Renal cortex interstitium (tissue), 15 donors: ENCODE measurements at places on chromosomes 2 and 18. TPM values are rescaled to one million over a fixed set of nuclear protein-coding genes. Genes with fewer than 3 reads are reported as not detected.

GRCh38 chr2:44972771-44973535, 31.5 kb downstream of the SIX3 start:
- no peak for DNase-seq

GRCh38 chr18:77100751-77101355, 31.7 kb downstream of the MBP start:
- no peak for DNase-seq

The LINC00305 gene
- 4.3 TPM for polyA plus RNA-seq

- peak; percentile 24 for DNase-seq
Measured at GRCh38 chr18:48100165-48100575, 169.7 kb upstream of the SMAD2 start.

DNA sequence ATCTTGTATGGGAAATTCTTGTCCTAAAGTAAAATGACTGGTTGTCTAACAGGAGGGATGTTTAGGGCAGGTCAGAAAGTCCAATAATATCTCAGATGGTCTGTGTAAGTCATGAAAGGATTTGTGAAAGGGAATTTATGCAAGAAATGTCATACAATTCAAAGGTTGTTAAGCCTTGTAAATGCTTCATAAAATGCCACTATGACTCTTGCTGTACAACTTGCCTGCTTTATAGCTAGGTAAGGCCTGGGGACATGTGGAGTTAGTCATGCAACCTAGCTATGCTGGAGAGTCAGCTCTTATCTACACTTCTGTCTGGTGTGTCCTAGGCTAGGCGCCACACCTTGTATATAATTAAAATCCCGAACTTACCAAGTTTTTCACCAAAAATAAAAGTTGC, 36.9 kb upstream of the VWA3B start:
- DNase-seq, result no peak

GRCh38 chr2:236940497-236940896, 145.2 kb upstream of the COPS8 start:
- no peak for DNase-seq

The ARHGAP28 gene
- polyA plus RNA-seq, result 65.8 TPM

DNA sequence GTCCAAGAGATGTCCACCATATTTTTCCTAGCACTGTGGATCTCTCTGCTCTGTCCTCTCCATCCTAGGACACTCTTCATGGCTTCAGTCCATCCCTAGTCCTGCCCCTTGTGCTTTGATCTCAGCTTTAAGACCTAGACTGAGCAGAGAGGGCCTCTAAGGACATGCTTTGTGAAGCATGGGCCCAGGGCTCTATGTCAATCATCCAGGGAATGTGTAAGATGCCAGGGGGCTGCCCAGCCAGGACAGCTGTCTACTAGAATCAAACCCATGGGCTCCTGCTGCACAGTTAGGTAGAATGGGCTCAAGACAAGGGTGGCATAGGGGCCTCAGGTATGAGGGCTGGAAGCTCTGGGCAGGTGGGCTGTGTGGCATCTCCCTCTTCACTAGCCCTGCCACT, 24.9 kb downstream of the TET3 start:
- DNase-seq, result no peak

DNA sequence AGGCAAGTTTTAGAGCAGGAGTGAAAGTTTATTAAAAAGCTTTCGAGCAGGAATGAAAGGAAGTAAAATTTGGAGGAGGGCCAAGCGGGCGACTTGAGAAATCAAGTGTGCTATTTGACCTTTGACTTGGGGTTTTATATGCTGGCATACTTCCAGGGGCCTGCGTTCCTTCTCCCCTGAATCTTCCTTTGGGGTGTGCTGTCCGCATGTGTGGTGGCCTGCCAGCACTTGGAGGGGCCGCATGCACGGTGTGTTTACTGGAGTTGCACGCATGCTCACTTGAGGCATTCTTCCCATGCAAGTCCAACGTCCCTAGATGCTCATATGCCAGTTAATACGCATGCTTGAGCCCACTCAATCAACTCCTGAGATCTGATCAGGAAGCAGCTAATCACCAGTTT, 78.3 kb upstream of the MAP4K4 start:
- no peak for DNase-seq

GRCh38 chr2:76745605-76746004, 776.6 kb downstream of the LRRTM4 start:
- no peak for DNase-seq

GRCh38 chr2:212078103-212078502, 460.5 kb downstream of the ERBB4 start:
- no peak for DNase-seq

- no peak for DNase-seq
Measured at GRCh38 chr2:9297807-9298206, 91.2 kb downstream of the ASAP2 start.

- DNase-seq, result no peak
Measured at GRCh38 chr2:151575338-151575737, 158.9 kb downstream of the NEB start.

The CHRNA1 gene
- polyA plus RNA-seq, result 4.7 TPM

DNA sequence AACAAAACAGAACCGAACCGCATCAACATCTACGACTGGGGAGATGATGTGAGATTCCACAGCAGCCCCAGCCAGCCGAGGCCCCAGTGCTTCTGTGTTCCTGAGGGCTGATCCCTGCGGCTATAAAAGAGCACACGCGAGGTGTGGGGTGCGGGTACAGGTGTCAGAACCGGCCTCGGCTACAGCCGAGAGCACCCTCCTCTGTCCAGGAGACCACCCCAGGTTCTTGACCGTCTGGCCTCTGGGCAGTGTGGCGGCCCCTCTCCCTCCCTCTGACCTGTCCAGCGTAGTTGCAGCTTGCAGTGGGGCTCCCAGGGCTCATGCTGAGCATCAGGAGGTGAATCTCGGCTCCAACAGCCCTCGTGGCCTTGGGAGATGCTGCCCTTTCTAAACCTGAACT, 23.7 kb downstream of the RTP5 start:
- no peak for DNase-seq

GRCh38 chr2:34252111-34252510, 653.0 kb upstream of the FAM98A start:
- no peak for DNase-seq

GRCh38 chr2:109523536-109524361, 90.0 kb downstream of the SEPTIN10 start:
- DNase-seq, result no peak

GRCh38 chr2:216920143-216920876, 60.4 kb upstream of the TNP1 start:
- DNase-seq, result no peak

GRCh38 chr2:7744827-7745226, 827.6 kb downstream of the RNF144A start:
- DNase-seq, result no peak

DNA sequence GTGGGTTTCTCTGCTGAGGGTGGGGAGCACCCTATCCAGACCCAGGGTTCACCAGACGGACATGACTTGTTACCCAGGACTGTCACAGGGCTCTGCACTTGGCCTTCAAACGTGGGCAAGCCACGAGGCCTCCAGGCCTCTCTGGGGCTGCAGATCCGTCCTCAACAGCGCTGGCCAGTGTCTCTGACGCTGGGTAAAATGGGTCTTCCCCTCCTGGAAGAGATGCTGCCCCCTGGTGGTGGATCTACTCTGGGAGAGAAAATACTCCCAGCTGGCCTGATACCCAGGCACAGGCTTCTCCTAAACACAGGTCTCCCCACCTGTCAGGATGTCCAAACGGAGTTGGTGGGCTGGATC, 3.7 kb downstream of the GPR17 start:
- DNase-seq, result peak; percentile 75

The CD8B gene
- 1.2 TPM for polyA plus RNA-seq

GRCh38 chr18:55228191-55228590, 268.9 kb upstream of the CCDC68 start:
- DNase-seq, result no peak
